Substantia nigra (tissue), 51 donors: ENCODE measurements at places on chromosomes 7 and 10.

DNA sequence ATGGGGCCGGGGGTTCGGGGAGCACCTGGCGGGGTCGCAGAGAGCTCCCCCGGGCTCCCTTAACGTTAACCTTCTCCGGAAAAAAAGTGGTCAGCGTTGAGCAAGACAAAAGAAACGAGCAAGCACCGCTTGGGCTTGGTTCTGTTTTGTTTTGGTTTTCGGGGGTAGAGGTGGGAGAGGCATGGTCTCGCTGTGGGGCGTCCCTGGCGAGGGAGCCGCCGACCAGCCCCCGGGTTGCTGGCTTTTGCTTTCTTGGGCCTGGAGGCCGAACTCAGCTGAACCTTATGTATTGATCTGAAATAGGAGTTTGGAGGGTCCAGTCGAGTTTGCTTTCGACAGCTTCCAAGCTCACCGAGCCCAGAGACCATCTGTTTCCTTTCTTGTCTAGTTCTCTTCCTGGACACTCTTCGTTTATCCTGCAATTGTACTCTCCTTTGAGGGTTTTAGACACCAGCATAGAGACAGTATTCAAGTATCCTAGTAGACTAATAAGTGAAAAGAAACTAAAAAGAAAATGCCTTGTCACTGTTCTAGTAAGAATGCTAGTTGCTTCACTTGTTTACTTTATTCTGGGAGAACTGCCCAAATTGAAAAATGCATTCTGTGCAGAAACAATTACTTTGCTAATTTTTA is 980 bp downstream of the FHIP2A start:
- peak; percentile 30 for DNase-seq

DNA sequence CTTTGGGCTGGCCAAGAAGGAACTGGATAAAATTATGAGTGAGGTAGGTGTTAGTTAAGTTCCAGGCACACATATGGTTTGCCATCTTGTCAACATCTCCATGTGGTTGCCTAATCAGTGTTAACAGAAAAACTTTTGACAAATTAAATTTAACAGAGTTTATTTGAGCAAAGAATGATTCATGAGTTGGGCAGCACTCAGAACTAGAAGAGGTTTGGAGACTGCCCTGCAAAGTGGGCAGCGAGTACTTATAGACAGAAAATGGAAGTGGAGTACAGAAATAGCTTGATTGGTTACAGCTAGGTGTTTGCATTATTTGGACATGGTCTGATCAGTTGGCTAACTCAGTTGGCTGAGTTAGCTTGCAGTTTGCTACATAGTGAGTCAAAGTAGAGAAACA is 37.5 kb upstream of the AGK start:
- DNase-seq: no peak

DNA sequence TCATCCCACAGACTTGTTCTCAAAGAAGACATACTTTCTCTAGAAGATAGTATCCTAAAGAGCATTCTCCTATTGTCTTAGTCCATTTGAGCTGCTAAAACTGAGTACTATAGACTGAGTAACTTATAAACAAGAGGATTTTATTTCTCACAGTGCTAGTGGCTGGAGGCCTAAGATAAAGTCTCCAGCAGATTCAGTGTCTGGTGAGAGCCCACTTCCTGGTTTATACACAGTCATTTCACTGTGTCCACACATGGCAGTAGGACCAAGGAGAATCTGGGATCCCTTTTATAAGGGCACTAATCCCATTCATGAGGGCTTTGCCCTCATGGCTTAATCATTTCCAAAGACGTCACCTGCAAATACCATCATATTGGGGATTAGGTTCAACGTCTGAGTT is 68.7 kb downstream of the LRRC17 start:
- DNase-seq: no peak

GRCh38 chr7:29811586-29811985 is 5.3 kb downstream of the WIPF3 start:
- DNase-seq: no peak

DNA sequence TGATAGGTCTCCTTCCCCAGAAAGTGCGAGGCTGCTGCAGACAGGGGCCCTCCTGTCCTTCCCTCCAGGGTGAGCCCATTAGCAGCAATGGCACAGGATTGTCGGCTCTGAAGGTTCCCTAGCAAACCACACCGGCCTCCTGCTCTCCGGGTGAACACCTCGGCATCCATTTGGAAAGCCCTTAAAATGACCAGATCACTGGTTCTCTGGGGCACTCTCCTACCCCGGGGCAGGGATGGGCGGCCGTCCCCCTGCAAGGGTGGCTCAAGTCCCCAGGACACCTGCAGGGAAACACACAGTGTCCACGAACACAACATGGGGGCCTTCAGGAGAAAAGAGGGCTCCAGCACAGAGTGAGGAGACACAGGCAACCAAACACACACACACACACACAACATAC is 459.1 kb downstream of the PTPRN2 start:
- DNase-seq: no peak

DNA sequence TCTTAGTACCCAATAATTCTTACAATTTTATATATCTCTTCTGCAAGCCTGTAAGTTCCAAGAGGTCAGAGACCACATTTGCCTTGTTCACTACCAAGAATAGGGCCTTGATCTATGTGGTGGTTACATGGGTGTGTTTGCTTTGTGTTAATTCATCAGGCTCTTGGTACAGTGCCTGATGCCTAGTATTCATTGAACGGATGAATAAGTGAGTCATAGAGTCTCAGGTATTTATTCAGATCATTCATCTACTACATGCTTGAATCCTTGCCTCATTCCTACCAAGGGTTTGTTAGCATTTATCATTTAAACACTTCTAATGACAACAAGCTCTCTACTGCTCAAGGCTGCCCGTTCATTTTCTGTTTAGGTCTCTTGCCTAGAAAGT is 11.3 kb upstream of the SGPL1 start:
- no peak for DNase-seq

DNA sequence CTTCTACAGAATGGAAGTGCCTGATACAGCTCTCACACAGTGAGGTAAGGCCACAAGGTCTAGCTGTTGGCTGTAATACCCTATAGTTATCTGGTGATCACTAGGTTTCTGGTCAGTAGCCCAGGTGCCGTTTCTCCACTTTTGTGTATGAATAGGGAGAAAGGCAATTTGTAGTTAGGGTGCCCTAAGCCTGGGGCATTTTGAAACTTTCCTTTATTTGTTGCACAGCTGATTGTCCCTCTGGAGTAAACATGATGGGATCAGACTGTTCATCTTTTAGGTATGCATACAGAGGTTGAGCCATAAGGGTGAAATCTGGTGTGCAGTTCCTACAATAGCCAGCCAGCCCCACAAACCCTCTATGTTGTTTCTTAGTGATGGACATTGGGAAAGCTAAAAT is 112.4 kb downstream of the ANKRD26 start:
- DNase-seq: no peak

- DNase-seq: no peak
Observed at GRCh38 chr7:133020496-133020895, 61.4 kb downstream of the CHCHD3 start.

- no peak for DNase-seq
Observed at GRCh38 chr10:1110674-1111119, 54.5 kb downstream of the WDR37 start.

DNA sequence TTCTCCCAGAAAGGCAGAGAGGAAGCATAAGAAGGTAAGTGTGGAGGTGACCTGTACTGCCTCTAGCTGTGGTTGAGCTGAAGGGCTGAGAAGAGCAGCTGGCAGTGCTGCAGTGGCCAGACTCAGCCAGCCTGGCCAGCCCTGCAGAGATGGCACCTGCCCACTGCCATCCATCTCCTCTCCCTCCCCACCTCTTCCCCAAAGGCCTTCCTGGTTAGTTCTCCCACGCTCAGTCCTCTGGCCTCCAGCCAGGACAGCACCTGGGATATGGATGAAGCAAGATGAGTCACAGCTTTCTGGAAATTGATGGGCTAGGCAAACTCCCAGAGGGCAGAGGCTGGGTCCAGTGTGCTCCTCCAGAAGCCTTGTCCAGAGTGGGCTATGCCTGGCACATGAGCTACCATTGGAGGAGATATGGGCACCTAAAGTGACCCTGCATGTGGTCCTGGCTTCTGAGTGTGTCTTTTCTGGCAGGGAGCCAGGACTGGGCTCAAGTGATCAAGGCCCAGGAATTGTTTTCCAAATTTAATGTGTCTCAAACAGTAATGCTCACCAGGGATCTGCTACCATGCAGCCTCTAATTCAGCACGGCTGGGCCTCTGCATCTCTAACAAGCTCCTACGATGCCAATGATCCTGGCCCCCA is 81.0 kb upstream of the CACUL1 start:
- DNase-seq: no peak

GRCh38 chr10:78302739-78302988 is 269.0 kb downstream of the RPS24 start:
- no peak for DNase-seq

- DNase-seq: no peak
Observed at GRCh38 chr7:152571068-152571467, 104.9 kb downstream of the XRCC2 start.

DNA sequence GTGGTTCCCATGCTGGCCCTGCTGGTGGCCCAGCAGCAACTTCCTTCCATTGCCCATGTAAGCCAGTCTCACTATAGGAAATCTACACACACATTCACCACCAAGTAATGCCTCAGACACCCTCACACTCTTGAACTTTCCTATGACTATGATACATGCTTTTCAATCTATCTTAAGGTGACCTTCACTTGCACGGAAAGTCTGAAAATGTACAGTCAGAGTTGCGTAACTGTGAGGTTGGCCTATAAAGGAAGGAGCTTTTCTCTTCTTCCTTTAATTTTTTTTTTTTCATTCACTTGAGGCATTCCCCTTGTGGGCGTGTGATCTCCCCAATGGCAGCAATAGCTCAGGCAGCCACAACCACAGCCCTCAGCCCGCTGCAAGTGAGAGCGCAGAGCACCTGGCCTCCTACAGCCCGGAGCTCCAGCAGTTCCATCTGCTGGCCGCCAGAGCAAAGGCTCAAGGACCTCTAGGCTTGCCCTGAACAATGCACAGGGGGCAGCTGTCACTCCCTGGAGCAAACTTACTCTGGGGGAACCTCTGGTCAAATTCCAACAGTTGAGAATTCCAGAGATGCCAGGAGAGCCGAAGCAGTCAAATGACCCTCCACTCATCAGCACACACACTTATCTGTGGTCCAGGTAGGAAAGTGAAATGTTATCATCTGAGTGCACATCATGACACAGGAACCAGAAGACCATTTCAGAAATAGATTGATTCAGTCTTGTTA is 123.1 kb upstream of the ADO start:
- no peak for DNase-seq

DNA sequence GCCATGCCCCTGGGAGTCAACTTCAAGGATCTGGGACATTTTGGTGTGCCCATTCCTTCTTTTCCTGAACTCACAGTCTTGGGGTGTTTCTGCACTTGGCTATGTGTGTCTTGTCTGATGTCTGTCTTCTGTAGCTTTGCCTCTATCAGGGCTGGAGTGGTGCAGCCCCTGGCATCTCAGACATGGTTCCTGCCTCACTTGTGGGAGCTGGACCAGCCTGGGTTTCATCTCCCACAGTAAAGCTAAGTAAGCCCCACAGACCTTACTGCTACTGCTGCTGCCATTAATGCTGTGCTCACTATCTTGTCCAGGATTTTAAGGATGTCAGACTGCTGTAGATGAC is 59.0 kb downstream of the ADCYAP1R1 start:
- no peak for DNase-seq

GRCh38 chr7:6637544-6638229 is 569 bp downstream of the ZNF316 start:
- DNase-seq: no peak

- DNase-seq: no peak
Observed at GRCh38 chr7:145692237-145692950, 424.2 kb upstream of the CNTNAP2 start.

DNA sequence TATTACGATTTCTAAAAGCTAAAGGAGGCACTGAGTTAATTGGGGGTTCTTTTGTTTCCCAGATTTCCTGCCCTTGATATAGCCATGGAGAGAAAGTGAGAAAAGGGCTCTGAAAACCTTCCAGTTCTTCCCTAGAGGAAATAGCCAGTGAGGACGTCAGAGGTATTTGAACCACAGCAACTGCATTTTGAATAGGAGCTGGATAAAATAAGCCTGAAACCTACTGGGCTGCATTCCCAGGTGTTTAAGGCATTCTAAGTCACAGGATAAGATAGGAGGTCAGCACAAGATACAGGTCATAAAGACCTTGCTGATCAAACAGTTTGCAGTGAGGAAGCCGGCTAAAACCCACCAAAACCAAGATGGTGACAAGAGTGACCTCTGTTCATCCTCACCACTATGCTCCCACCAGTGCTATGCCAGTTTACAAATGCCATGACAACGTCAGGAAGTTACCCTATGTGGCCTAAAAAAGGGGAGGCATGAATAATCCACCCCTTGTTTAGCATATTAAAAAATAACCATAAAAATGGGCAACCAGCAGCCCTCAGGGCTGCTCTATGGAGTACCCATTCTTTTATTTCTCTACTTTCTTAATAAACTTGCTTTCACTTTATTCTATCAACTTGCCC is 85.1 kb upstream of the FRMD4A start:
- no peak for DNase-seq

GRCh38 chr7:95144256-95144655 is 180.1 kb downstream of the PON1 start:
- DNase-seq: no peak

DNA sequence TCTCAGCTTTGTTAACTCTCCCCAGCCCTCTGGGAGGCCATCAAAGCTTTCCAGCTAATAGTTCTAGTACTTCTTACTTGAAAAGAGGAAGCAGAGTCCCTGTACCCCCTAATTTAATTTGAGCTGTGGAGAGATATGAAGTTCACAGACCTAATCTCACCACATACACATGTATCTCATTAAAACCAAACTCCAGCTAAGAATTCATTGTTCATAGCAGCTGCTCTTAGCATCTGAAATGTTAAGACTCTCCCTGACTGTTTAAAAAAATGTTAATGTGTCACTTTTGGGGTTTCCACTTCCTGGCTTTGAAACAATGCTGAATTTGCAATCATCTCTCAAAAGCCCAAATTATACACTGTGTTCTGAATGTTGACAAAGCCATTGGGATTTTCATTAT is 16.2 kb upstream of the MRC1 start:
- no peak for DNase-seq

DNA sequence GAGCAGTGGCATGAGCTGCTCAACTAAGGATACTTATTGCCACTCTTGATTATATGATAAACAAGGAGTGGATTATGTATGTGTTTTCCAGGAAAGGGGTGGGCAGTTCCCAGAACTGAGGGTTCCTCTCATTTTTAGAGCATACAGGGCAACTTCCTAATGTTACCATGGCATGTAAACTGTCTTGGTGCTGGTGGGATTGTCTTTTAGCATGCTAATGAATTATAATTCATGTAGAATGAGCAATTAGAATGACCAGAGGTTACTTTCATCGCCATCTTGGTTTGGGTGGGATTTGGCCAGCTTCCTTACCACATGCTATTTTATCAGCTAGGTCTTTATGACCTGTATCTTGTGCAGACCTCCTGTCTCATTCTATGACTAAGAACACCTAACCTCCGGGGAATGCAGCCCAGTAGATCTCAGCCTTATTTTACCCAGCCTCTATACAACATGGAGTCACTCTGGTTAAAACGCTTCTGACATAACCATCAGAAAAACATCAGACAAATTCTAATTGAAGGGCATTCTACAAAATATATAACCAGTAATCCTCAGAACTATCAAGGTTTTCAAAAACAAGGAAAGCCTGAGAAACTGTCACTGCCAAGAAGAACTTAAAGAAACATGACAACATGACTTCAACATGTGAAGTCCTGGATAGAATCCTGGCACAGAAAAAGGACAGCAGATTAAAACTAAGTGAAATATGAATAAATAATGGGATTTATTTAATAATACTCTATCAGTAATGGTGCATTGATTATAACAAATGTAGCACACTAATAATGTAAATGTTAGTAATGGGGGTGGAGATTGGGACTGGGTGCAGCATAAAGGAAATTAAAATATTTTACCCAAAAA is 365.0 kb downstream of the SEMA3D start:
- no peak for DNase-seq

GRCh38 chr7:40057292-40057691 is 77.1 kb downstream of the MPLKIP start:
- no peak for DNase-seq
